ENCODE measurements at places on chromosomes 2 and 18. TPM values are rescaled to one million over a fixed set of nuclear protein-coding genes. Genes with fewer than 3 reads are reported as not detected.

The AMER3 gene
- not detected for total RNA-seq

The CLHC1 gene
- total RNA-seq: 8.9 TPM

The CROCC2 gene
- 1.0 TPM for total RNA-seq

The ZNF396 gene
- total RNA-seq: 3.0 TPM

The USP34 gene
- 111 TPM for total RNA-seq

The UGT1A5 gene
- total RNA-seq: not detected

The GPR55 gene
- not detected for total RNA-seq

The DSG3 gene
- under 0.01 TPM for total RNA-seq

The CREG2 gene
- total RNA-seq: 0.83 TPM

All from smooth muscle cell of trachea (primary cell).